Kidney (tissue), 22 donors: ENCODE measurements at places on chromosomes 16 and 17. TPM values are rescaled to one million over a fixed set of nuclear protein-coding genes. Genes with fewer than 3 reads are reported as not detected.

DNA sequence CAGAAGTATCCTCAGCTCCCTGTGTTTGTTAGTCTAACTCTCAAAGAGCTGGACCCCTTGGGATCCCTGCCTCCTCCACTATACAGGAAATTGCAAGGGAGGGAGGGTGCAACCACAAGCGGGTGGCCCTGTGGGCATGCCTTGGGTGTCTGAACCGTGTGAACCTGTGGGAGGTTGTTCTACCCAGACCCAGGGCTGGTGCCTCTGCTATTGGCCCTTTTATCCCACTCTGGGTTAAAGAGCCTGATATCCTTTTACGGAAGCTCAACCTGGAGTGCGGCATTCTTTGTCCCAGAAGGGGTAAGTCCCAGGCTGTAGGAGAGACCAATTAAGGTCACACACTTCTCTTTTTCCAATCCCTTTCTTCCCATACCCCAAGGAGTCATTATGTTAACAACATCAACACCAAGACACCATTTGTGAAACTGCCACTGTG lies 53.4 kb downstream of the ARSG start:
- DNase-seq = no peak

- DNase-seq = no peak
Measured at GRCh38 chr16:70508752-70509151, 14.6 kb downstream of the COG4 start.

The TMEM220 gene
- 13.3 TPM for total RNA-seq

DNA sequence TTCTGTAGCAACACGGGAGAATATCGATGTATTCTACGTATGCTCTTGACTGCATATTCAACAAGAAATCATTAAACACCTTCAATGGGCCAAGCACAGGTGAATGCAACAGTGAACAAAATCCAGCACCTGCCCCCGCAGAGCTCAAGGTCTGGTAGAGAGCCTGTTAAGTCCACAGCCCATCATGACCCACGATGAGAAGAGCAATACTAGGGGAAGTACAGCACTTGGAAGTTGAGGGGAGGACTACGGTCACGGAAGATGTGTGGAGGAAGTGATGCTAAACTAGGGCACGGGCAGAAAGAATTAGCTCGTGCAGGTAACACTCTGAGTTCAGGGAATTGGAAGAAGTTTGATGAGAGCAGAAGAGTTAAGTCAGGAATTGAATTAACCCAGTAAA lies 253.6 kb downstream of the HAPSTR1 start:
- DNase-seq = no peak

DNA sequence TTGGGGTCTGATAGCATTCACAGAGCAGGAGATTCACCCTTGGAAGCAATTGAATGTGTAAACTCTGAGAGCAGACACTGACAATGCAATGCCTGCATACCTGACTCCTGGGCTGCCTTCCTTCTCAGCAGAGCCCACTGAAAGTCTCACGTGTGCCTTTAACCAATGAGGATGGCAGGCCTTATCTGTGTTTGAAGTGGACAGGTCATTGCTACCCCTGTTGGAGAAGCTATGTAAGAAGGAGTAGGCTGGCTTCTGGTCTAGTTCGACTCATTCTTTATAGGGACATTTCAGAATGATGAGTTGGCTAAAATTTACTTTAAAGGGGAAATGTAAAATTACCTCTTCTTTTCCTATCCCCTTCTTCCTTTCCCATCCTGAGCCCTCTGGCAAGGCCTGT lies 446.3 kb downstream of the SLC39A11 start:
- no peak for DNase-seq
